ENCODE measurements at places on chromosomes 2 and 18. TPM values are rescaled to one million over a fixed set of nuclear protein-coding genes. Genes with fewer than 3 reads are reported as not detected.

GRCh38 chr18:49023938-49024803, 73.4 kb upstream of the SMAD7 start:
- no peak for DNase-seq

DNA sequence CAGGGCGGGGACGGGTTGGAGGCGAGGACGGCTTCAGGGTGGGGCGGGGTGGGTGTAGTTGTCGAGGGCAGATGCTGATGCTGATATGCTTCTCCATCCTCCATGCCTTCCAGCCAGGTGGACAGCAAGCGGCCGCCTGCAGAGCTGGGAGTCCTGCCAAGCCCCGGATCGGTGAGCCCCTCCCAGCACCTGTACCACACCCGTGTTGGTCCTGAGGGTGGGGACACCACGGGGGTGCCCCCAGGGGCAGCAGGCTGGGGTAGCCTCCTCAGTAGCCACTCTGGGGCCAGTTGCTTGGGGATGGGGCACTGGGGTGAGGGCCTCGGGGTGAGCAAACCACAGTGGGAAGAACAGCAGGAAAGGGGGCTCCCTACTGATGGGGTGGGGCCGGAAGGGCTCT, 2.6 kb downstream of the ANO7 start:
- DNase-seq, result no peak

DNA sequence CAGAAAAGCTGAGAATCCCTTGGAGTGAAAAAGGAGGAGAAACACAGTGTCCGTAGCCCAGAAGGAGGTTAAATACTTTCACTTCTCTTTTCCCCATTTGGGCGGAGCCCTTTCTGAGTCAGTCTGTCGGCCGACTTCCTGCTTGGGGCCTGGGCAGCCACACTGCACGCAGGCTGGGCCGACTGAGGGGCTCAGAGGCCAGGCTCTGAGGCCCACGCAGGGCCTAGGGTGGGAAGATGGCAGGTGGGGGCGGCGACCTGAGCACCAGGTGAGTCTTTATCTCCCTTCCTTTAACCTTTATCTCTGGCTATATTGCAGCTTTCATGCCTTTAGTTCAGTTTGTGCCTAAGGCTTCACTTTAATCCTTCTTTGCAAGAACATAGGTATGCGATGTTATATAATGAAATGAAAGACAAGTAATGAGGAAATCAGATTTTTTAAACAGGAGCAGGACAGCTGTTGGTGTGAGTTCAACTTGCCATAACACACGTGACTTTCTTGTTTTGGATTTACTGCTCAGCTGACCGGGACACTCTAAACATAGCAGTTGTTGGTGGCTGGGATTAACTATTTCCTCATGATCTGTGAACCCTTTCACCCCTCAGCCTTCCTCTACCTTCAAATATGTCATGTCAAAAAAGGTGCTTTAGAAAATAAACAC, at the start of gene SP100:
Gene SP100, plus strand, starts transcription at position 141 of the 661 bp plus-strand sequence. Its CDS starts 96 bp downstream, at position 237.
- DNase-seq, result peak; percentile 68

DNA sequence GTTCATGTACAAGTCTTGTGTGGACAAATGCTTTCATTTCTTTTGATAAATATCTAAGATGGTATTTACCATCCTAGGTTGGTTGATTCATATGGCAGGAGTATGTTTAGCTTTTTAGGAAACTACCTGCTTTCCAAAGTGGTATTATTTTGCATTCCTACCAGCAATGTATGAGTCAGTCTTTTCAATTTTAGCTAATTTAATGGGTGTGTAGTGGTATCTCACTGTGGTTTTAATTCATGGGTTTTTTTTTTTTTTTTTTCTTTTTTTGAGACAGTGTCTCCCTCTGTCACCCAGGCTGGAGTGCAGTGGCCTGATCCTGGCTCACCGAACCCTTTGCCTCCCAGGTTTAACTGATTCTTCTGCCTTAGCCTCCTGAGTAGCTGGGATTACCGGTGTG, 4.2 kb downstream of the ZNF512 start:
- DNase-seq, result no peak

PLGLB1 gene
- 1.7 TPM for total RNA-seq

AKAIN1 gene
- total RNA-seq, result not detected
